Activated effector memory CD4-positive, alpha-beta T cell treated with Interleukin-2 at 50 U/mL for 16 hours (primary cell): ENCODE measurements at places on chromosomes 7 and 10.

GRCh38 chr10:58157076-58157766 lies 110.5 kb downstream of the IPMK start:
- no peak for DNase-seq

DNA sequence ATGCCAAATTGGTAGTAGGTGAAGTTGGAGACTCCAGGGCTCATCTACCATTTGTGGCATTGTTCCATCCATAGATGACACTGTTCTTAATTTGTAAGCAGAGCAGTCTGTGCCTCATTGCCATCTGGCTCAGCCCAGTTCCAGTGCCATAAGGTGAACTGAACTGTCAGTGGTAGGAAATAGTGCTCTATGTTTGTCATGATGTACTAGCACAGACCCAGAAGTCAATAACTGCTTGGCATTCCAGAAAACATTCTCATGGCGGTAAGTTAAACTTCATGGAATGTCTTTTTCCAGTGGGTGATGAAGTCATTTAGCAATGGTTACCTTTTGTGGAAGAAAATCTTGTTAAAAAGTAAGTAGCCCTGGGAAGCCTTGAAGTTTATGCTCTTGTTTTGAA lies 302.7 kb downstream of the SUGCT start:
- DNase-seq, result no peak

GRCh38 chr7:151708610-151709009 lies 168.3 kb downstream of the PRKAG2 start:
- DNase-seq, result no peak

GRCh38 chr10:23005150-23005549 lies 77.3 kb downstream of the ARMC3 start:
- DNase-seq, result no peak
